ENCODE measurements at places on chromosomes 4 and X. TPM values are rescaled to one million over a fixed set of nuclear protein-coding genes. Genes with fewer than 3 reads are reported as not detected.

RBBP7 gene
- 113 TPM for total RNA-seq

DCX gene
- total RNA-seq: not detected

DNA sequence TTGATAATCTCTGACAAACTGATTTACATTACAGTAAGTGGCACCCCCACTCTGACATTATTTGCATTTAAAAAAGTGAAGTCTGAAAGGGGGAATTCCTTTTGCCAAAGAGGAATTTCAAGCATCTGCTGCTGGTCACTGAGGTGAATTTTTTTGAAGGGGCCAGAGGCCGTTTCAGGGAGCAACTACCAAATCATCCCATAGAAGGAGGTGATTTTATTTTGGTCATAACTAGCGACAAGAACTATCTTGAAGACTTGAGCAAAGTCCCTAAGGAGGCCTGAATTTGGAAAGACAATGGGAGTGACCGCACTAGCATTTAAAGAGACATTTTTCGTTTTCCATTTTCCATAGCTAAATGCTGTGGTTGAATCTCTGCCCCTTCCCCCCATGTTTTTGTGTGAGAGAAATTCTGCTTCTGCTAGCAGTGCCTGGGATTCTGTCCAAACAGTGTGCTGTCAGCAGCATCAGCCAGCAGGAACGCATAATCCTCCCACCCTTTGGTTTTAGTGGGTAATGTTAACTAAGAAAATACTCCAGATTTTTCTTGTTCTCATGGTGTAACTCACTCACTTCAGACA, 110.1 kb upstream of the MED14 start:
- H3K4me1 ChIP-seq: peaks cover 37% of the 10 kb centered on the region
- H3K27ac ChIP-seq: peak overlapping the region; percentile 92
- peak; percentile 81 for DNase-seq
- H3K36me3 ChIP-seq: peaks cover 11% of the 10 kb centered on the region
- peak overlapping the region; percentile 72 for H3K4me3 ChIP-seq

RHOXF1 gene
- total RNA-seq: not detected

- no peak overlapping the region for H3K4me3 ChIP-seq
- no peaks in the 10 kb centered on the region for H3K4me1 ChIP-seq
- H3K27me3 ChIP-seq: peaks cover 2% of the 10 kb centered on the region
- H3K27ac ChIP-seq: no peak overlapping the region
- DNase-seq: peak; percentile 4
Measured at GRCh38 chrX:104913348-104913747, 307.1 kb downstream of the TEX13A start.

GRCh38 chr4:99490286-99490685, 20.5 kb upstream of the C4orf17 start:
- no peak overlapping the region for H3K4me3 ChIP-seq
- no peaks in the 10 kb centered on the region for H3K4me1 ChIP-seq
- no peaks in the 10 kb centered on the region for H3K36me3 ChIP-seq
- DNase-seq: no peak

SLC38A5 gene
- total RNA-seq: 0.32 TPM

- H3K4me1 ChIP-seq: no peaks in the 10 kb centered on the region
- H3K27ac ChIP-seq: no peak overlapping the region
- no peaks in the 10 kb centered on the region for H3K36me3 ChIP-seq
- peaks cover 2% of the 10 kb centered on the region for H3K27me3 ChIP-seq
Measured at GRCh38 chrX:24292353-24292752, 21.5 kb downstream of the SUPT20HL2 start.

FGF2 gene
- 386 TPM for total RNA-seq

CCSER1 gene
- not detected for total RNA-seq

- peaks cover 16% of the 10 kb centered on the region for H3K4me1 ChIP-seq
- H3K4me3 ChIP-seq: no peak overlapping the region
- no peak overlapping the region for H3K27ac ChIP-seq
- no peaks in the 10 kb centered on the region for H3K36me3 ChIP-seq
- peaks cover 21% of the 10 kb centered on the region for H3K27me3 ChIP-seq
Measured at GRCh38 chr4:24598025-24598424, 13.7 kb upstream of the DHX15 start.

DNA sequence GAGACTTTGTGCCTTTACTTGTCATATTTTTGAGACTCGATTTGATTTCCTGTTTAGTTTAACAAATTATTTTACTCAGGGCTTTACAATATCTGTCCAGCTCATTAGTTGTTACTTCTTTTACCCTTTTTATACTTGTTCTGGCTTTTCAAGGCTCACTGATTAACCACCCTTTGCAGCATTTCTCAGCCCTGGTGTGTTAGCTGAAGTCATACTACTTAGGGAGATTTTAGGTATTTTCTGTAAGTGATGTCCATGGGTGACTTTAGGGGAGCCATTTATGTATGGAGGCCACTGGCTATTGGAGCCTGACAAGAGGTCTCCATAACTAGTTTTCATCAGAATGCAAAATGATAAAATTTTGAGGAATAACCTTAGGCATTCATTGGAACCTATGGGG, 147.2 kb downstream of the RPA4 start:
- no peak overlapping the region for H3K4me3 ChIP-seq
- no peaks in the 10 kb centered on the region for H3K36me3 ChIP-seq
- no peak overlapping the region for H3K27ac ChIP-seq

IGSF1 gene
- not detected for total RNA-seq

SLC4A4 gene
- 21.1 TPM for total RNA-seq

AFF2 gene
- not detected for total RNA-seq

Measured in HFFc6 (cell line).